GM19239 (cell line): ENCODE measurements at places on chromosomes 6 and 20.

- DNase-seq: no peak
Measured at GRCh38 chr6:51913265-51913664, 174.1 kb downstream of the PKHD1 start.

DNA sequence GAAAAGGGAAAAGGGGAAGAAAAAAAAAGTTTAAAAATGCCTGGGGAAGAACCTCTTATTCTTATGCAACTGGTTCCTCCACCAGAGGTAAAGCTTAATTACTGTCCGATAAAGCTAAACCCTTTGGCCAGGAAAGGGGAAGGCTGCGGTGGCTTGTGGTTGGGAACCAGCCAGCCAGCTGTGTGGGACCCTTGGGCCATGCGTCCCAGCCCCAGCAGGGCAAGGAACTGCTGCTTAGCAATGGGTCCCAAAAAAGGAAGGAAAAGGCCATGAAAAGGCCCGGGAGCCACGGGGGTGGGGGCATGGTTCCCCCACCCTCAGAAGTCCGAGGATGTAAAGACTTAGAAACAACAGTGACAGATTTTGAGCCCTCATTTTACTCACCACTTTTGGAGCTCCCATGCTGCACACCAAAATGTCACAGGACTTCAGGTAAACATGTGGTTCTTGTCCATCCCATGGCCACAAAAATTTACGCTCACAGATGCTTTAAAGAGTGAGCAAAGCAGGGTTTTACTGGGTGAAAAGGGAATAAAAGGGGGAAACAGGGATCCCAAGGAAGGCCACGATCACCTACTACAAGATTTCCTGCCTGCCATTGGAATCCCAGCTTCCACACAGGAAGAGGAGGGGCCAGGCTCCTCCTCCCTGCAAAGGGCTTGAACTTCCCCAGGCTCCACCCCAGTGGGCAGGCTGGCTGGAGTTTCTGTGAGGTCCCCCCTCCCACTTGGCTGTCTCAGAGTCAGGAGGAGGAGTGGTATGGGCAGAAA is 1234.7 kb upstream of the GJE1 start:
- no peak for DNase-seq

- no peak for DNase-seq
Measured at GRCh38 chr6:149867876-149868640, 3.9 kb upstream of the LRP11 start.

DNA sequence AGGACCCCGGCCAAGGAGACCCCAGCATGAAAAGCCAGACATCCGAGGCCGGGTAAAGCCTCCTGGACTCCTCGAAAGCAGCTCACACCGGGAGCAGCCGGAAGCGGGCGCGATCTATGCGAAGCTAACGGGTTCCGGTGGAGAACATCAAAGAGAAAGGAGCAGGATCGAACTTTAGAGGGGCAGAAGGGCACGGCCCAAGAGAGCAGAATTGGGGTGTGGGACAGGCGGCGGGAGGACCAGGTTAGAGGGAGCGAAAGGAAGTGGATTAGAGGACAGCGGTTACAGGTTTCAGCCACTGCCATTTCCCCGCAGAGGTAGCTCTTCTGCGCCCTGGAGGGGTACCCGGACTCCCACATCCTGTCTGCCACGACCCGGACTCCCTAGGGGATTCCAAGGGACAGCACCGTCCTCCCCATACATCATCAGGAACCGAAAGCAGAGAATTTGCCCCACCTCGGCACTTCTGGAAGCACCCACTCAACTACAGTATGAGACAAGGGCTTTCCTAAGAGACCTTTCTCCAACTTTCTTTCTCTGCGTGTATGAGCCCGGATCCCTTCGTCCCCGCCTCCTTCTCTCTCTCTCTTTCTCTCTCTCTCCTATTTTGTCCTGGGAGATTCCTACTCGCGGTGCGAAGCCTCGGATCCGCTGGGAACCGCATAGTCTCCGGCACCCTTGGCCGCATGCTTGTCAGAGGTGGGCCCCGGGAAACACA is 507 bp upstream of the VGLL2 start:
- DNase-seq: no peak

GRCh38 chr20:49700411-49701185 is 13.1 kb downstream of the B4GALT5 start:
- DNase-seq: no peak

DNA sequence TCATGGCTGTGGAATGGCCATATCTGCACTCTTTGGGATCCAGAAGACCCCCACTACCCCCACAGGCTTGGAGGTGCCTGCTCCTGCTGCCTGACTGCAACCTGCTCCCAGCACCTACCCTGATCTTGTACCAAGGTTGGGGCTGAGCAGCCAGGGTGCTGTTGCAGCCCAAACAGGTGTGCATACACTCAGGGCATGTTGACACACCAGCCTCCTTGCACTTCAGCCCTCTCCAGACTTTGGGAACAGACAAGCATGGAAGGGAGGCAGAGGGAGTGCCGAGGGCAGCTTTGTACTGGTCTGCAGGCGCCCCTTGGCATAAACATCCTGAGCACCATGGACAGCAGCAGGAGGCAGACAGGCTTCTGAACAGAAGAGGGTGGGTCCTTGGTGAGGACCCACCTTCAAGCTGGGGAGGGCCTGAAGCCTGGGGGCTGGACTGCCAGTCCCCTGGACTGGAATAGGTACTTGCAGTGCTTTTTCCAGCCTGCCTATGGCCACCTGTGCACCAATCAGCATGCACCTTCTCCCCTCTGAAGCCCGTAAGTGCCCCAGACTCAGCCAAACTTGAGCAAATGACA is 1675.8 kb downstream of the HACE1 start:
- no peak for DNase-seq

DNA sequence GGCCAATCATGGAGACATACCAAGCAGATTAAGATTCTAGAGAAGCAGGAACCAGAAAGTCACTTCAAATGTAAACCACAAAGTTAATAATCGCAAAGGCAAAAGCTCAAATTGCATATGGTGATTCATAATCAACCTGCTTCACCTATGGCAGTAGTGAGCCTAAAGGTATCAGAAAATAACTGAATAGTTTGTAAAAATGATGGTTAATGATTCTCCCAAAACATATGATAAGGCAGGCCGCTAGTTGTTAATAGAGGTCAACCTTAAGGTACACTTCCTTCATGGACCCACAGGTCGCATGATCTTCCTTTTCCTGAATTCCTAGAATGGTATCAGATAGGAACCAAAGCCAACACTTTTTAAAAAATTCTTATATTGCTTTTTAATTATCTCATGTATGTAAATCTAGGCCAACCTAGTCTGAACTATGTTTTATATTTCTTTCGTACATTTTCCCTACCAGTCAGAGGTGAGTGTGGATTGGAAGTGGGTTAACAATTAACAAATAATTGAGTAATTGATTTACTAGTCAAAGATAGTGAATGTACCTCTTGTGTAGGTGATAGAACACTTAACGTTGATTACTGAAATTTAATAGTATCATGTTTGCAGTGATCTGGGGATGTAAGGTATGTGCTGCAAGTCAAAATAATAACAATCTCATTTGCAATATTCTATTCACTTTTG is 16.4 kb downstream of the TAAR2 start:
- DNase-seq: no peak

- no peak for DNase-seq
Measured at GRCh38 chr6:98976674-98977385, 29.1 kb upstream of the FBXL4 start.
